NCI-H460 (cell line): ENCODE measurements at places on chromosomes 16 and 17.

- DNase-seq: peak; percentile 54
These were observed 3.6 kb upstream of the WDR81 start for GRCh38 chr17:1720856-1721386.

GRCh38 chr16:47699106-47699505 lies 238.0 kb downstream of the PHKB start:
- DNase-seq: no peak

DNA sequence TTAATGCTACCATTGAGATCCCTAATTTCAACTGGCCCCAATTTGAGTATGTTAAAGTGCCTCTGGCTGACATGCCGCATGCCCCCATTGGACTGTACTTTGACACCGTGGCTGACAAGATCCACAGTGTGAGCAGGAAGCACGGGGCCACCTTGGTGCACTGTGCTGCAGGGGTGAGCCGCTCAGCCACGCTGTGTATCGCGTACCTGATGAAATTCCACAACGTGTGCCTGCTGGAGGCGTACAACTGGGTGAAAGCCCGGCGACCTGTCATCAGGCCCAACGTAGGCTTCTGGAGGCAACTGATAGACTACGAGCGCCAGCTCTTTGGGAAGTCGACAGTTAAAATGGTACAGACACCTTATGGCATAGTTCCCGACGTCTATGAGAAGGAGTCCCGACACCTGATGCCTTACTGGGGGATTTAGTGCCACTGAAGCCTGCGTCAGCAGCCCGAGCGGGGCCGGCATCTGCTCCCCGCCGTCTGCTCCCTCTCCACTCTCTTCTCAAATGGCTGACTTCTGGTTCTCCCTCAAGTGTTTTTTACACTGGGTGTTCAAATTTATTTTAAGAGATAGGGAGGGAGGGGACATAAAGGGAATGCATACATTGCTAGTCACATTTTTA lies 22.9 kb downstream of the DUSP14 start:
- no peak for DNase-seq

DNA sequence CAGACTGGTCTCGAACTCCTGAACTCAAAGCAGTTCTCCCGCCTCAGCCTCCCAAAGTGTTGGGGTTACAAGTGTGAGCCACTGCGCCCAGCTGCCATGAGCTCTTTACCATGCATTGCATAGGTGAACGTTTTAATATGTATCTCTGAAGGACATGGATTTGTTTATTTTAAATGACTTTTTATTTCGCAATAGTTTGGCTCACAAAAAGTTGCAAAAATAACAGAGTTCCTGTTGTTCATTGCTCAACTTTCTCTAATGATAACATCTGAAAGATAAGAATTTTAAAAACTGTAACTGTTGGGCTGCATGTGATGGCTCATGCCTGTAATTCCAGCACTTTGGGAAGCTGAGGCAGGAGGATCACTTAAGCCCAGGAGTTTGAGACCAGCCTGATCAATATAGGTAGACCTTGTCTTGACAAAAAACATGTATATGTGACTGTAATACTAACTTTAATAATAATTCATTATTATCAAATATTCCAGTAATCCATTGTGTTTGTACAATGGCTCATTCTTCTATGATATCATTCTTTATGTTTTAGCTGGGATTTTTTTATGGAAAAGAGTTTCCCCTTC lies 80.1 kb downstream of the ABCC1 start:
- no peak for DNase-seq

- no peak for DNase-seq
These were observed 12.3 kb downstream of the CDH1 start for GRCh38 chr16:68749432-68749831.

- no peak for DNase-seq
These were observed 149.5 kb downstream of the TRIM37 start for GRCh38 chr17:58956997-58957724.

DNA sequence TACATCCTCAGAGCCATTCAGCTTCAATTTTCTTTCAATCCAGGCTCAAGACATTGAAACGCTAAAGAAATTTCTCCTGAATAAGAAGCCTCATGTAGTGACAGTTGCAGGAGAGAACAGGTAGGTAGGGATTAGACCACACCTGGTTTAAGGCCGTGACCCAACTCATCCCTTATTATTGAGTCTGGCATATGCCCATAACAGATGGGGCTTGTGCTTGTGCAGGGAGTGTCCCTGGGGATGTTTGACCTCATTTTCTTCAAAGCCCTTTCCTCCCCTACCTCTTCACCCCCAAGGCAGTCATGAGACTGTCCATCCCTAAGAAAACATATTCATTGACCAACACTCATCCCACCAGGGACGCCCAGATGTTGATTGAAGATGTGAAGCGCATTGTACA lies 24.3 kb downstream of the SUPT6H start:
- no peak for DNase-seq

- DNase-seq: no peak
These were observed 30.5 kb downstream of the CNGB1 start for GRCh38 chr16:57940382-57940966.

GRCh38 chr17:66537502-66537901 lies 235.1 kb downstream of the PRKCA start:
- DNase-seq: no peak

- peak; percentile 88 for DNase-seq
These were observed at the start of gene TRIM25 for GRCh38 chr17:56913867-56914580. TSS of gene TRIM25 (minus strand) at chr17:56914049. CDS start at chr17:56913988, 61 bp downstream.

DNA sequence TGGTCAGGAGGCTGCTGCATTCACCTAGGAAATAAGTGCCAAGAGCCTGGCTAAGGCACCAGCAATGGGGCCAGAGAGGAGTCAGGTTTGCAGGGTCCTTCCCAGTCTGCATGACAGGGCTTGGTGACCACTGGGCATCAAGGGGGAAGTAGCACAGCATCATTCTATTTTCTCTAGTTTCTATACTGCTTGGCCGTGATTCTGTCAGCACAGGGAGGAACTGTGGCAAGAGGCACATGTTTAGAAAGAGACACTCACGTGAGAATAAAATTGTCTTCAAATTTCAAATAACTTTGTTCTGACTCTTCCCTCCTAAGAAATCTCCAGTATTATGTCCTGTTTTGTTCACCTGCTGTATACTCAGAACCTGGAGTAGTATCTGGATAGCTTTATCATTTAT lies 37.8 kb downstream of the ERN1 start:
- DNase-seq: no peak

- DNase-seq: no peak
These were observed 114.5 kb upstream of the CHMP6 start for GRCh38 chr17:80876950-80877728.

DNA sequence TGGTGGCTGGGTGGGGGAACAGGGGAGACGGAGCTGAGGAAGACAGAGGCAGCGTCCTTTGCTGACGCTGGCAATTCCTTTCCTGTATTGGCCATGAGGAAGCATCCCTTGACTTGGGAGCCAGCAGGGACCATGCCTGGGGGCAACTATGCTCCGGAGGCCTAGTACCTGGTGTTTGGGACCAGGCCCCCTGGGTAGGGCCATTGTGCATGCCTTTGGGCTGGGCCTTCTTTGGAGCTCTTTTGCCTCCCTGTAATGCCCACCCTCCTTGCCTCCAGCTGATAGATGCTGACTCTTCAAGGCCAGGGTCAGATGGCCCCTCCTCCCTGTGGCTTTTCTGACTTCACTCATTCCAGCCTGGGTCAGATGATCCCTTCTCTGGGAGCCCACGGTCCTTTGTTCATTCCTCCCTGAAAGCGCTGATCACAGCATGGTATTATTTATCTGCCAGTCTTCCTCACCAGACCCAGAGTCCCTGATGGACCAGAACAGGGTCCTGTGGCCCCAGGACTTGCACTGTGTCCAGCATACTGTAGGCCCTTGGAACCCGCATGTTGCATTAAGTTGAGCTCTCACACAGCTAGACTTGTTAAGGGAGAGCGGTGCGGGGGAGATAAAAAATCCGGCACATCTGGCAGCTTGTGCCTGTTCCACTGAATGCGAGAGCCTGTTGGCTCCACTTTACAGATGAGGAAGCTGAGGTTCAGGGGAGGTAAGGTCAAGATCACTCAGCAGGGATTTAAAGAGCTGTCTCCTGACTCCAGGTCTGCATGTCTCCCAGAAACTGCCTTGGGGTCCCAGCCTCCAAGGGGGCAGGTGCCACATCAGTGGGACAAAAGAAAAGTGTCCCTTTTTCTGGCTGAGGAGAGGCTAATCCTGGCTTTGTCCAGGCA lies 2.9 kb downstream of the STARD3 start:
- DNase-seq: no peak

GRCh38 chr17:74245871-74246270 lies 28.2 kb upstream of the DNAI2 start:
- no peak for DNase-seq

GRCh38 chr17:46194393-46195216 lies 1.4 kb upstream of the KANSL1 start:
- DNase-seq: no peak

GRCh38 chr16:66538910-66539309 lies 11.0 kb downstream of the TK2 start:
- no peak for DNase-seq

GRCh38 chr17:8151641-8152111 lies 528 bp downstream of the PER1 start:
- no peak for DNase-seq

GRCh38 chr16:90037276-90037675 lies 18.0 kb upstream of the DBNDD1 start:
- DNase-seq: no peak

DNA sequence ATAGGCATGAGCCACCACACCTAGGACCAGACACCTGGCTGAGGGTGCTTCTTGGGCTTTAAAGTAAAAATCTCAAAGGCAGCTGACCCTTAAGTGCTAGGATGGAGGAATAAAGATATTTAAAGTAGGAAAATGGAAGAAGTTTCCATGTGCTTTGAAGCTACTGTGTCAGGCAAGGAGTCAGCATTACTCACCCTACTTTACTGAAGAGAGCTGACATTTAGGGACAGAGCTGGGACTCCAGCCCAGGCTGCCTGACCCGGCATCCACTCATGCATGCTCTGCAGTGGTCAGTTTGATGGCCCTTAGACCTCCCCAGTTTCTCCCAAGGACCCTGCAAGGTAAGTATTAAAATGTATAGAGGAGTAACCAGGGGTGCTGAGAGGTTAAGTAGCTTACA lies 124.7 kb upstream of the PLCG2 start:
- DNase-seq: no peak

DNA sequence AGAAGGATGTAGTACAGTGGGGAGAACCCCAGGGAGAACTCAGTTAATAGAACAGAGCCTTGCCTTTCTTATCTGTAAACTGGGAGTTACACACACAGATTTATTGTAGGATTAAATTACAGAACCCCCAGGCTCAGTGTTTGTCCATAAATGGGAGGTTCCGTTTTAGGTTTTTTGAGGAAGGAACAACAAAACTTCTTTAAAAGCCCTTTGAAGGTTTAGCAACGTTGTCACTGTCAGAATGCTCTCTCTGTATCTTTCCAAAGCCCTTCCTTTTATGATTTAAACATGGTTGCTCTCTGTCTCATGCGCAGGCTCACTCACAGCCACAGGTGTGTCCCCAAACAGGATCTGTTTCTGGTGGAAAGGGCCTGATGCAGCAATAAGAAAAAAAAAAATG lies 9.4 kb upstream of the GNA13 start:
- DNase-seq: no peak

GRCh38 chr17:17349724-17350106 lies 46.5 kb downstream of the NT5M start:
- DNase-seq: no peak

GRCh38 chr17:50558941-50559614 lies 1.4 kb upstream of the CACNA1G start:
- DNase-seq: no peak

DNA sequence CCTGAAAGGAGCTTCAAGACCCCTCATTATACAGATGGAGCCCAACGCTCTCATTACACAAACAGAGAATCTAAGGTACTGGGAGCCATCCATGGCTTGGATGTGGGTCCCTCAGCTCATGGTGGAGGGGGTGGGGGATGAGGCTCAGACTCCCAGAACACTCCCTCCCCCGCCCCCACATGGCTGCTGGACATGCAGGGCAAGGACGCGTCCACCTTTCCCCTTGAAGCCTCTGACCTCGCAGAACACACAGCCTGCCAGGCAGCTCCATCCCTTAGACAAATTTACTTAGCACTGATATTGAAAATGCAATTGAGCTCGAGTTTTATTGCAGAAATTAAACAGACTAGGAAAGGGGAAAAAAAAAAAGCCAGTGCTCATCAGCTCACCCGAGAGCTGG lies 203.9 kb downstream of the ZNF423 start:
- DNase-seq: no peak

GRCh38 chr17:70327723-70328122 lies 158.4 kb downstream of the KCNJ2 start:
- no peak for DNase-seq

DNA sequence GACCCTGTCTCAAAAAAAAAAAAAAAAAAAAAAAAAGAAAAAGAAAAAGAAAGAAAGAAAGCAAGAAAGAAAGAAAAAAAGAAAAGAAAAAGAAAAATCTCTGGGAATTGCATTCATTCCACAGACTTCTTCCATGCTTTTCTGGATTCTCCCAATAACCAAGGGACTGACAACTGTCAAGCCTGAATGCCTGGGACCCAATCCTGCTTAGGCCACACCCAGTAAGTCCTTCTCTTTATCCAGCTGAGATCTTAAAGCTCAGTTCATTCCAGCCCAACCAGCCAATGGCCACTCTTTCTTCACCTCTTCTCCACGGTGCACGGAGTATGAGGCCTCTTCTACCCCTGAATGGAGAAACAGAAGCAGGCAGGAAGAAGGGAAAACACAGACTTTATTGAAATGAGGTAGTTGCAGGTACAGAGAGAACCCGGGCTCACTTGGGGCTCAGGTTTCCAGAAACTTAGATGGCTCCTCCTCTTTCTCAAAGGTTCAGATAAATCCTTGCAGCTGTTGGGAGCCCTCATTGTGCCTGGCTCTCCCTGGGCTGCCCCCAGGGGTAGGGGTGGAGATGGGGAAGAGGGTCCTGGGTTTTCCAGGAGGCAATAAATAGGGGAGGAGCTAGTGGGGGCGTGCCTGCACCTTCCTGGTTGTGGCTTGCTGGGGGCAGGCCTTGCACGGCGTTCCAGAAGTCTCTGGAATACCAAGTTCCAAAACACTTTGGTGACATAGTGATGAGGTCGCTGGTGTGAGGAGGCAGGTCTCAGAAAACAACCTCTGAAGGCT lies 2.5 kb downstream of the HOXB1 start:
- no peak for DNase-seq

- DNase-seq: no peak
These were observed 375.7 kb upstream of the DYNLRB2 start for GRCh38 chr16:80164966-80165550.

GRCh38 chr17:9269350-9270035 lies 248.2 kb downstream of the NTN1 start:
- DNase-seq: no peak

DNA sequence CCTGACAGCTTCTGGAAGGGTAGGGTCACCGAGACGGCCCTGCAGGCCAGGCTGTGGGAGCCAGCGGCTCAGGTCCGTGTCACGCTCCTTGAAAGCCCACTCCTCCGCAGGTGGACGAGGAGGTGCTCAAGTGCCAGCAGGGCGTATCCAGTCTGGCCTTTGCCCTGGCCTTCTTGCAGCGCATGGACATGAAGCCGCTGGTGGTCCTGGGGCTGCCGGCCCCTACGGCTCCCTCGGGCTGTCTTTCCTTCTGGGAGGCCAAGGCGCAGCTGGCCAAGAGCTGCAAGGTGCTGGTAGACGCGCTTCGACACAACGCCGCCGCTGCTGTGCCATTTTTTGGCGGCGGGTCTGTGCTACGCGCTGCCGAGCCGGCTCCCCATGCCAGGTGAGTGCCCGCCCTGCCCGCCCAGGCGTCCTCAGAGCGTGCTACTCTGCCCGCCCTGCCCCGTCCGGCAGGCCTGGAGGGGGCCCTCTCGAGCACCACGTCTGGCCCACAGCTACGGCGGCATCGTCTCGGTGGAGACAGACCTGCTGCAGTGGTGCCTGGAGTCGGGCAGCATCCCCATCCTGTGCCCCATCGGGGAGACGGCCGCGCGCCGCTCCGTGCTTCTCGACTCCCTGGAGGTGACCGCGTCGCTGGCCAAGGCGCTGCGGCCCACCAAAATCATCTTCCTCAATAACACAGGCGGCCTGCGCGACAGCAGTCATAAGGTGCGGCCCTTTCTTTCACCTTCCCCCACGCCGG lies 1.3 kb downstream of the NAGS start:
- DNase-seq: no peak
